Activated T-helper 1 cell treated with anti-CD3 and anti-CD28 coated beads, Interleukin-2, amount 50 U/mL, for 16 hours (primary cell): ENCODE measurements at places on chromosomes 2 and 18.

DNA sequence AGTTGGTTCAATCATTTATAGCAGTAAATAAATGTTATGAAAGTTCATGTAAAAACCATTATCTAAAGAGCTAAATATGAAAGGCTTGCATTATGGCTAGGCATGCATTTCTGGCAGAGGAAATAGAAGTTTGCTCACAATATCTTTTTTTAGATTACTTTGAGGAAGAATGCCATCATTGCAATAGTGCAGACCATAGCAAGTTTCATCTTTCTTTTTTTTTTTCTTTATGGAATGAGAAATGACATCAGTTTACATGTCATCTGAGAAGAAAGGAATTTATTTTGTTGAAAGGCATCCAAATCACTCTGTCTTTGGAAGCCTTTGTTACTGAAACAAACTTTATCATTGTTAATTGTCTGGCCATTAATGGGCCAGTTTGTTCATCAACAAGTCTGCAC, 74.5 kb upstream of the NCKAP5 start:
- DNase-seq = no peak

- DNase-seq = no peak
Observed at GRCh38 chr2:1681323-1682180, 62.8 kb downstream of the PXDN start.

DNA sequence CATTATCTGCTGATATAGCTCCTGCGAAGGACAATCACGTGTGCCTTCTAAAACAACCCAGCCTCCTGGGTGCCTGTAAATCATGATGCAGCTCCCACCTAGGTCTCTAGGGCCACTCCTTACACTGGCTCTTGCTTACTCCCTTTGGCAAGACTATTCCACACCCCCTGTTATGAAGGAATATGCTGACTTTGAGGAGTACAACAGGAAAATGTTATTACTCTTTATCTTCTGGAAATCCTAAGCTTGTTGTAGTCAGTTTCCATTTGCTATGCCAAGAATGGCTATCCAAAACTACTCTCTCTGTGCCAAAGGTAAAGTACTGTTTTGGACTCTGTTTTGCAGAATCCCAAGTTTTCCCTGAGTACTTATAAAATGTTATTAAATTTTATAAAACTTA, 7.7 kb downstream of the SGO2 start:
- no peak for DNase-seq

DNA sequence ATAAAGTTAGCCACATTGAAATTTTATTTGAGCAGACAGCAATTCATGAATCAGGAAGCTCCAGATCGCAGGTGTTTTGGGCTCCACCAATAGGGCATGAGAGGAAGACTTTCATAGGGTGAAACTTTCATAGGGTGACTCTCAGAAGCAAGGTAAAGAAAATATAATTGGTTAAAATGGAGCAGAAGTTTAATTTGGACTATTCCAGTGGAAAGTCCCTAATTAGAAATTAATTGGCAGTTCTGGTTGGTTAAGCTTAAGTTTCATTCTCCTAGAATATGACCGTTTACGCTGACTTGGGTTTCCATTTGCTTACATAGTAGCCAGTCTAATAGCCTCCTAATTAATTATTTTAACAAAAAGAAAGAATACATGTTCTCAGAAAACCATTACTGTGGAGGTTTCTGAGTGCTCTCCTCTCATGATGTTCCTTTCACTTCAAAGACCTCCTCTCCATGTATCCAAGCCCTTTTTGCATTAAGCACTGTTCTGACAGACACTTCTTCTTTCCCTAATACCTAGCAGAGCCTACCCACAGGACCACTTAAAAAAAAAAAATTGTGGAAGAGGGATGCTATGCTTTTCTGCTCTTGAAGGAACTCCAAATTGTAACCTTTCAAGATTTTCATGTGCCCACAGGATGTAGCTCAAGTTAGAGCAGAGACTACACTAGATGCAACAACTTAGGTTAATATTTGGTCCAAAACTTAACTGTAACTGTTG, 99.1 kb downstream of the MREG start:
- no peak for DNase-seq

DNA sequence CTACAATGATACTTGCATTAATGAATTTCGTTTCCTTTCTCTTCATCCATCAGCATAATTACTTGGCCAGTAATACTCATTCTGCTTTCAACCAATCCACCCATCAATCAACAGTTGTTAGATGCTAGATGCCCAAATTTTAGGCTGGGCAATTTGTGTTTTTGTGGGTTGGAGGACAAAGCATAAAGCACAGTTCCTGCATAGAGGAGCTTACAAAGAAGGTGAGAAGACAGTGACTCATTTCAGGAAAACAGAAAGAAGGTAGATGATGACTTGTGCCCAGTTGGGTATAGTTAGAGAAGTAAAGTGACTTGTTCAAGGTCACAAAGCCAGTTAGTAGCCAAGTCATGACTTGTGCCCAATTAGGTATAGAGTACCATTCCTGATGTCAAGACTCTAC, 1186.8 kb upstream of the CELF4 start:
- DNase-seq = no peak

- no peak for DNase-seq
Observed at GRCh38 chr2:177393824-177394593, 1.4 kb downstream of the AGPS start.

DNA sequence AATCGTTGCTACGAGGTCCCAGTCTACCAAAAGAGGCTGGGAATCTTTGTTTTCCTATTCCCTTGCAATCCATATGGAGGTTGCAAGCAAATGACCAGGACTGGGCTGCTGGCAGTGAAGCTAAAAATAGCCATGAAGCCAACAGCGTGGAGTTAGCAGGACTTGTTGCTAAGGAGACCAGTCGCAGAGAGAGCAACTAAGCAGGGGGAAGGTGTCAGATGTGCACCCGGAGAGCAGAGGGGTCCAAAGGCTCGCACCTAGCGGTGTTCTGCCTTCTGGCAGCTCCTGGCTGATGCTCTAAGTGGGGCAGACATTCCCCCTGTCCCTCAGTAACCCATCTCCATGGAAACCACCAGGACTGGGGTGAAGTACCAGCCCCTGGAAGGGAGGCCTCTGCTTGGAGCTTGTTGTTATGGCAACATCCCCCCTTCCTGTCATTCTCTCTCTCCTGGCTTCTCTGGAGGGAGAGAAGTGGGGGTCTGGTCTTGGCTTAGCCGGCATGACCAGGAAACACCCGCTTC, 84.6 kb downstream of the DNMT3A start:
- no peak for DNase-seq

DNA sequence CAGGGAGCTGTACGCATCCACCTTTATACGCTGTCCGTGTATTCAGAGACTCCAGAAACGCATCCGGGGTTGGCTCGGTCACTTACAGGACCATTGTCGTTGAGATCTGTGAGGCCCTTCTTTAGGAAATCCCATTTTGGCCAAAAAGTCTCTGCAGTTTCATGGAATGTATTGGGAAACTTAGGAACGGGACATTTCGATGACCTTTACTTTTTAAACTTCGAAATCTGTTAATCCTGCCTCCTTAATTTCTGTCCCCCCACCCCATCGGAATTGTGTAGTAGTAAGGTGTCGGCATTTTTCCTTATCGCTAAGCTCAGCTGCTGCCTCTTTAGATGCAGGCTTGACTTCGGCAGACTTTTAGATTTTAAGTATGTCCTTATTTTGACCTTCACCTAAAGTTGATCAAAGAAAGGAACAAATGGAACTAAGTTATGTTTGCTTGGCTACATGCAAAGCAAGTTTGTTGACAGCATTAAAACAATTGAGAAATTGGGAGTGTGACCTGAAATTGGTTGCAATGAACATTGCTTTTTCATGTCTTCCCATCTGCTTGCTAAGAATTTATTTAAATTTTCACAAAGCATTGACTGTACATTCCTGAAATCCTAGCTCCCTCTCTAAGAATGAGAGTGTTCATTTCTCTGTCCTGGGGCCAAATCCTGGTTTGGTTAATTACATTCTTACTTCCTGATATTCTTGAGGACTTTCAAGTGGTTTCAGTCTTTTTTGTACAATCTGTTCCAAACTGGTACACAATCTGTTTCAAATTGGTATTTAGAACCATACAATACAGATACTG, 884 bp upstream of the RAPH1 start:
- DNase-seq = no peak

DNA sequence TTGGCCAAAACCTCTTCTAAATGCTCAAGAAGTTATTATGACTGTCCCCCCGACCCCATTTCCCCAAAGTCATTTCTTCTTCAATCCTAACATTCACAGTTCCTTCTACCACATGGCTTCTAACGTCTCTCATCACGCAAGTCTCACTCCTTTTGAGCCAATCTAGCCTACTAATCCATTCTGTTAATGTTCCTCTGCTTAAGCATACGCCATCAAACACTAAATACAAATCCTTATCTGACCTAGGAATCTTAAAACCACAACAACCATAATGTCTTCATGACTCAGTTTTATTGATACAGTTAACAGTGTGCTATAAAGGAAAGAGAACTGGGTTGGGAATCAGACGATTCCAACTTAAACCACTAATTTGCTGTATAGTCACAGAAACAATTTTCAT, 23.9 kb downstream of the HNRNPLL start:
- DNase-seq = no peak

GRCh38 chr18:41206341-41206830, 748.6 kb upstream of the PIK3C3 start:
- no peak for DNase-seq

DNA sequence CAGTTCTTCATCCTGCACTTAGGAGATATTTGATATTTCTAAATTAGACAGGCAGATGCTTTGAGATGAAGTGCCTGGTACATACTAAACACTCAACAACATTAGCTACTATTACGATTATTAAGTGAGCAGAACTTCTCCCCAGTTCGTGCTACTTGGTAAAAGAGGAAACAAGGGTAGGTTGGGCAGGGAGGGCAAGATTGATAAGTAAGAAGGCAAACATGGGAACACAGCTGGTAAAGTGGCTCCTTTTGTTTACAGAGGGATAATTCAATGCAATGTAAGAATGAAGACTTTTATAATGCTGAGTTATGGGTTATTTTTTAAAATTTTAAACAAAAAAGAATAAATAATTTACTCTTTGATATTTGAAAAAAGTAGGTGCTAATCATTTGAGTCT, 15.9 kb upstream of the WIPF1 start:
- DNase-seq = no peak

DNA sequence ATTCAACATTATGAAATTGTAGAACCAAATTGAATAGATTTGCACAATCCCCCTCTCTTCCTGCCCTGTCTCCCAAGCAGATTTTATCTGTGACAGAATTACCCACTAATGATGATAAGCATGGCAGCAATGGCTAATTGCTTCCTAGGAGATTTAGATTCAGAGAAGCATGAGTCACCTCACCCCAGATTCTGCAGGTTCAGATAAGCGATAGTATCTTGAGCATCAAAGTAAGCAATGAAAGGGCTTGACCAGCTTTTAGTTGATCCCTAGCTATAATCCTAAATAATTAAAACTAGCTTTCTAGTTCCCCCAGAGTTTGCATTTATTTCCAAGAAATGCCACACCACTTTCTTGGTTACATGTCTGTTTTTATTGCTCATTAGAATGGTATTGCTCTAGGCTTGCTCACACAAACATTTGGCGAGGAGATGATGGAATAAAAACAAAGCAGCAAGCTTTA, 204.3 kb downstream of the GULP1 start:
- no peak for DNase-seq

DNA sequence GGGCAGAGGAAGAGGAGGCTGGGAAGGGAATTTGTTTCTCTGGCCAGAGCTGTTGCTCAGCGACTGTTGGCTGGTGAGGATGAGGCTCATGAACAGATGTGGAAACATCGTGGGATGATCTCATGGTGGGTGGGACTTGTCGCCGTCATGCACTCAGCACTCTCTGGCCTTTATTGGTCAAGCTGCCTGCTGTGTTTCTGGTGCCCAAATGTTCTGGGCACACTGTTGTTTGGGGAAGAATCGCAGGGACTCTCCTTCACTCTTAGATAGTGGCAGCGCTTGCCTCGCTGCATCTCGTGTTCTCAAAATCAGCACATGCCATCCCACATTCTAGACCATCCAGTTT, 145.6 kb downstream of the AGAP1 start:
- DNase-seq = no peak

DNA sequence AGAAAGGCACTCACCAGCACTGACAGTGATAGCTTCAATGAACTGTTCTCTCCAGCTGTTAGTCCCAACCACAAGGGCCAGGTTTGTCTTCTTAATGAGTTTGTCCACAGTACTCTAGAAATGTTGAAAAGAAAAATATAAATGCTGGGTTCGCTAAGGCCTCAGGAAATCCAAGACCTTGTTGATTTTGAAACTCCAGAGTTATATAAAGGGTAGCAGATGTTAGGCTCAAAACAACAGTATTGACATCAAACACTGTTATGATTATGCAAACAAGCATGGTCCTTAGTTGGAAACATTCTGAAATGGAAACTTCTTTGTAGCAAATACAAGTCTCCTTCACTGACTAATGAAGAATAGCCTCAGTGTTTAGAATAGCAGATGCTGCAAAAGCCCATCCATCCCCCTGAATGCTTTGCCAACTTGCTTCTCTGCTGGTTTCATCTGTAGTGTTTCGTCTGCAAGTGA, 291.1 kb downstream of the SLC8A1 start:
- DNase-seq = no peak
